LHCN-M2 (cell line): ENCODE measurements at places on chromosomes 16 and 17. TPM values are rescaled to one million over a fixed set of nuclear protein-coding genes. Genes with fewer than 3 reads are reported as not detected.

DNA sequence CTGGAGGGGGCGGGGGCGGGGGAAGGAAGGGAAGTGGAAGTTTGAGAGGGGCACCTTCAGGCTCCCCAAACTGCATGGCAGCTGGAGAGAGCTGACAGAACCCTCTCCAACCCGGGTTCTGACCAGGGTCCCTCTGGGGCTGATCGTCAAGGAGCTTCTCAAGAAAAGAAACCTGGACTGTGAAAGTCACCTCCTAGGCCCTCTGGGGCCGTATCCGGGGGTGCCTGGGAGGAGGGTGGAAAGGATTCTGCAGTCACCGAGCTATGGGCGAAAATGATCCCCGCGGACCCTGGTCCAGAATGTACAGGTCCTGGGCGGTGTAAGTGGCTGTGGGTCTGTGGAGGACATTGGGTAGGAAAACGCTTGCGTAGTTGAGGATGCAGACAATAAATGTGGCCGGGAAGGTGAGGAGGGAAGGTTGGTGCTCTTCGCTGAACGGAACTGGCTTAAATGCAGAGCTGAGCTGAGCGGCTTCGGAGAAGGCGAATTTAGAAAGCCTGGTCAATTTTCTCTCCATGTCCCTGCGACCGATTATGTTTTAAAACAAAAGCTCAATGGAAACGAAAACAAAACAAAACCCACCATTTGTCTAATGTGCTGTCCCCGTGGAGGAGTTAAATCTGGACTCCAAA, 3.6 kb upstream of the LHX1 start:
- DNase-seq = no peak

The CYGB gene
- total RNA-seq = 3.3 and 3.7 TPM in 2 replicates

The HEATR9 gene
- not detected in 2 replicates for total RNA-seq

GRCh38 chr17:76582660-76583059, 3.0 kb downstream of the ST6GALNAC2 start:
- DNase-seq = no peak

The SRL gene
- not detected in 2 replicates for total RNA-seq
